Esophagus muscularis mucosa (tissue), 4 donors: ENCODE measurements at places on chromosomes 7 and 10.

GRCh38 chr10:131646551-131647525 is 254.0 kb upstream of the PPP2R2D start:
- peak; percentile 57 for DNase-seq

- DNase-seq = peak; percentile 90
These were observed 135.7 kb upstream of the RNF32 start for GRCh38 chr7:156504687-156505545.

- DNase-seq = no peak
These were observed 24.5 kb downstream of the UMAD1 start for GRCh38 chr7:7665031-7665430.

DNA sequence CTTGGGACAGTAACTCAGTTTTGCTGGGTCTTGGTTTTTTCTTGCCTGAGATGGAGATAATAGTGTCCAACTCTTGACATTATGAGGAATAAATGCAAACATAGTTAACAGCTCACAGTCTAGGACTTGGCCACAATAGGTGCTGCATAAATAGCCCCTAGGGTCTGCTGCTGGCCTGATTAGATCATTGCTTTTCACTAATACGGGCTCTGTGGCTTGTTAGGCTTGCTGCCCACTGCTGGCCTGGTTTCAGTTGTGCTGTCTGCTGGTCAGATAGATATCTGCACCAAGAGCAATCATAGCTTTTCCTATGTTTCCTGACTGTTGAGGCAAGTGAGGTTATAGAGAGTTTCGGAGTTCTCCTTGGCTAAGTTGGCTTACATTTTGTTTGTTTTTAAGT is 246.1 kb downstream of the DNAJB9 start:
- DNase-seq = no peak

DNA sequence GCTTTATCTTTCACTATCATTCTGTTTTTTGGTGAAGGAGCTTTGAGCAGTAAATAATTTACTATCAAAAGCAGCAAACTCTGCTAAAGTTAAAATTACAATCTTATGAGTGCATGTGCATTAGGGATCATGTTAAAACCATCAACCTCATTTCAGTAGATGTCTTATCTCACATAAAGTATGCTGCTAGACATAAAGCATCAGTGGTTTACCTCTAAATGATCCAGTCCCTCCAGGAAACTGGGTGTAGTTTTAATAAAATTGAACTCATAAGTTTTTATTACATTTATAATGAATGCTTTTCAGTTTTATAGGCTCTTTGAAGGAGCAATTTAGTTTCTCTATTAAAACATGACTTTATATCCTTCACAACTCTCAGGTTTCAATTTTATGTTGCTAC is 108.7 kb downstream of the LRRN3 start:
- DNase-seq = no peak

DNA sequence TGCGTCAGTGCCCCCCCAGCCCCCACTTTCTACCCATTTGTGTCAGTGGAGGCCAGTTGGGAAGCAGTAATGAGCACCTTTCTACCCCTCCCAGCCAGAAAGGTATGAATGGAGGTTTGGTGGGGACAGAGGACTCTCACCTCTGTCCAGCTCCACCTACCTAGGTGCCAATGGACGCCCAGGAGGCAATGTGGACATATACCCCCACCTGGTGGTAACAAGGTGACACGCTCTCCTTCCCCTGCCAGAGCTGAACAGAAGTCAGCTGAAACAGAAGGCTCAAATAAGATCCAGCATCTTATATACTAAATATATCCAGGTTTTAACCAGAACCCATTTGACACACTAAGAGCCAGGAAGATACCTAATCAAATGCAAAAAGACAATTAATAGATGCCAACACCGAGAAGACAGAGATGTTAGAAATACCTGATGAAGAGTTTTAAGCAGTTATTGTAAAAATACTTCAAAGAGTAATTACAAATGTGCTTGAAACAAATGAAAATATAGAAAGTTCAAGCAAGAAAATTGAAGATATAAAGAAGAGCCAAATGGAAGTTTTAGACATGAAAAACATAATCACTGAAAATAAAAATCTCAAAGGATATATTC is 18.4 kb upstream of the SORCS3 start:
- DNase-seq = peak; percentile 74

GRCh38 chr10:30038781-30039536 is 20.4 kb downstream of the JCAD start:
- DNase-seq = no peak

- no peak for DNase-seq
These were observed 61.4 kb upstream of the COMTD1 start for GRCh38 chr10:75297021-75297599.

DNA sequence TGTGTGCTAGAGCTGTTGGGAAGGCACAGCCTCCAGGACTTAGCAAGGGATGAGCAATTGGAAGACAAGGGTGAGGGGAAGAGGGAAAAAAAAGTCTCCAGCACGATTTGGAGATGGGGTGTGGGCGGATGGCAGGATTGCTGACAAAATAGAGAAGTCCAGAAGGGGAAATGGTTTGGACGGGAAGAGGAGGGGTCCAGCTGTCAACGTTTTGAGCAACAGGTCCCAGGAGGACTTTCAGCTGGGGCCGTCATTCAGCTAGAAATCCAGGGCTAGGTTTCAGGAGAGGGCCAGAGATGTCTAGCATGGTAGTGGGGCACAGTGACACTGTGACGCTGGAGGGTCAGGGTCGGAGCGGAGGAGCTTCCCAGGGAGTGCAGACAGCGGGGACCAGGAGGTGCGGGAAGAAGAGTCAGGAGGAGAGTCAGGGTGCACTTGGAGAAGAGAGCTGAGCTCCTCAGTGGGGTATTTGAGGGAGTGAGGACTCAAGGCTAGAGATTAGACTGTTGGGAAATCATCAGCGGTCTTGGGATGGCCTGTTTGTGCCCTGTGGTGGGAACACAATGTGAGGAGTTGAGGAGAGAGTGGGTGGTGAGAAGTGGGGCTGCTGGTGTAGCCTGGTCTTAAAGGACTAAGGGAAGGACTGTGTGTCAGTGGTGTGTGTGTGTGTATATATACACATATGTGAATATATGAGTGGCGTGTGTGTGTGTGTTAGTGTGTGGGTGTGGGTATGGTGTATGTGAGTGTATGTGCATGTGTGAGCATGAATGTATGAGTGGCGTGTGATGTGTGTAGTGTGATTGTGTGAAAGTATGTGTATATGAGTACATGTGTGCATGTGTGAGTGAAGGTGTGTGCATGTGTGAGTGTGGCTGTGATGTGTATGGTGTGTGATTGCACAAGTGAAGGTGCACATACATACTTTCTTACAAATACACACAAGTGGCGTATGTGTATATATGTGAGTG is 3.8 kb downstream of the ZYX start:
- no peak for DNase-seq

GRCh38 chr10:31035266-31035798 is 3.7 kb upstream of the ZNF438 start:
- DNase-seq = no peak

DNA sequence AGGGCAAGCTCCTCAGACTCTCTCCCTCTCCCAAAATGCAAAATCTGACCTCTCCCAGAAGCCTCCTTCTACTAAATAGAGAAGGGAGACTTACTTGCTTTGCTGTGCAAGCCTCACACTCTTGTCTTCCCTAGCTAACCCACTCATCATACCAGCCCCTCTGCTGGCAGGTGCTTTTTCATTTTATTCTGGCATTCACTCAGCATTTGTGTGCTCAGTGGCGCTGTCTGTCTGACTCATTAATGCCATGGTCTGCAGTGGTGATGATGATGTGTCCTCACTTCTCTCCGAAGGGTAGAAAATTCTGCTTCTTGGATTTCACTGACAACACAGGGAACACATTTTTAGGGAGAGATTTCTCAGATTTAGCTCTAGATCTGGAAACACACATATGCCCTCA is 22.0 kb upstream of the BTRC start:
- no peak for DNase-seq

- no peak for DNase-seq
These were observed 287.6 kb downstream of the TWIST1 start for GRCh38 chr7:18829858-18830285.

- no peak for DNase-seq
These were observed 222.2 kb downstream of the POU6F2 start for GRCh38 chr7:39199951-39200350.
